Ammon's horn (tissue), 1 donor: ENCODE measurements at places on chromosomes 2 and 18.

DNA sequence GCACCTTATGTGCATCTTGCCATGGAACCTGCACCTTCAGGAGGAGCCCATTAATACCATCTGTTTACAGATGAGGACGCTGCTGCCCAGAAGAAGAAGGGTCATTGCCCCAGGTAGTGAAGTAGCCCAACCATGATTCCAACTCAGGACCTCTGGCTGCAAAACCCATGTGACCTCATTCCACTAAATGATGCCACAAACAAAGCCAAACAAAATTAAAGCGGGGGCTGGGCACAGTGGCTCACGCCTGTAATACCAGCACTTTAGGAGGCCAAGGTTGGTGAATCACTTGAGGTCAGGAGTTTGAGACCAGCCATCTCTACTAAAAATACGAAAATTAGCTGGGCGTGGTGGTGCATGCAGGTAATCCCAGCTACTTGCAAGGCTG lies 202.1 kb downstream of the EIPR1 start:
- DNase-seq = no peak

- DNase-seq = no peak
These were observed 42.3 kb downstream of the SLC38A11 start for GRCh38 chr2:164913011-164913410.

DNA sequence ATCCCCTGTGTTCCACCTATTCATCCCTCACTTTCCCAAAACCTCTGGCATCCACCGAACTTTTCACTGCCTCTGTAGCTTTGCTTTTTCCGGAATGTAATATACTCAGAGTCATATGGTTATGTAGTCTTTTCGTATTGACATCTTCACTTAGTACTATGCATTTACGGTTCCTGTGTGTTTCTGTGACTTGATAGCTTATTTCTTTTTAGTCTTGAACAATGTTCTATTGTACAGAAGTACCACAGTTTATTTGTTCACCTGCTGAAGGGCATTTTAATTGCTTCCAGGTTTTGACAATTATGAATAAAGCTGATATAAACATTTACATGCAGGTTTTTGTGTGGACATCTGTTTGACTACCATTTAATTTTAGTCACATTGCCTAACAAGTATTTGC lies 154.7 kb upstream of the DOK6 start:
- DNase-seq = no peak

GRCh38 chr2:150607390-150607811 lies 119.9 kb upstream of the RND3 start:
- no peak for DNase-seq

DNA sequence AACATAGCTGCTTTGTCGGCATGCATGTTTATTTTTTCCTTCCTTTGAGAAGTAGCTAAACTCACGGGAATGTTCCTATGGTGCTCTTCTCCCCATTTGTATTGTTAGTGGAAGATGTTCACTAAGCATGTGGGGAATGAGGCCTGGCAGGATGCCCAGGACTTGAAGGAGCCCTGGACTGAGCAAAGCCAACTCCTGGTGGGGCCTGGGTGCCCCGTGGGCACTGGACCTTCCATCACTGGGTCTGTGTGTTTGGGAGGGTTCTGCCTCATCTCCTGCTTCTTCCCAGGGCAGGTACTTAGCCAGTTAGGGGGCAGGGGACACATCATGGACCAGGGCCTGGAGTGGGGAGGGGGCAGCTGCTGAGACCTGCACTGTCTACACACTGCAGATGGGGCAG lies 49.3 kb downstream of the ACAA2 start:
- DNase-seq = no peak

DNA sequence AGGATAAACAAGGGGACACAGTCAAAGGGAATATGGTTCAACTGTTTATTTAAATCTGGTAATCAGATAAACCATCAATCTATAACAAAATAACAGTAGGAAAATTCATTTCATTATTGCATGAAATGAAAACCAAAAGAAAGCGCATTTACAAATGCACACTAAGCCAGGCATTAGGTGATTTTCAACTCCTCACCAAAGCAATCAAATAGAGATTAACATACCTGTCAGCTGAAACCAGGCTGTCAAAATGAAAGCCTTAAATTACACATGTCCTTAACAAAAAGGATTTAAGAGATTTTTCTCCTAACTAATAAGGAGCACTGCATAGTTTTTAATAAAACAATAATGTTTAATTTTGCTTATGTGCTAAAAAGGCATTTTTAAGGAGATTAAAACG lies 23.0 kb downstream of the STK39 start:
- no peak for DNase-seq

GRCh38 chr2:136253288-136254004 lies 135.5 kb upstream of the CXCR4 start:
- DNase-seq = peak; percentile 69

DNA sequence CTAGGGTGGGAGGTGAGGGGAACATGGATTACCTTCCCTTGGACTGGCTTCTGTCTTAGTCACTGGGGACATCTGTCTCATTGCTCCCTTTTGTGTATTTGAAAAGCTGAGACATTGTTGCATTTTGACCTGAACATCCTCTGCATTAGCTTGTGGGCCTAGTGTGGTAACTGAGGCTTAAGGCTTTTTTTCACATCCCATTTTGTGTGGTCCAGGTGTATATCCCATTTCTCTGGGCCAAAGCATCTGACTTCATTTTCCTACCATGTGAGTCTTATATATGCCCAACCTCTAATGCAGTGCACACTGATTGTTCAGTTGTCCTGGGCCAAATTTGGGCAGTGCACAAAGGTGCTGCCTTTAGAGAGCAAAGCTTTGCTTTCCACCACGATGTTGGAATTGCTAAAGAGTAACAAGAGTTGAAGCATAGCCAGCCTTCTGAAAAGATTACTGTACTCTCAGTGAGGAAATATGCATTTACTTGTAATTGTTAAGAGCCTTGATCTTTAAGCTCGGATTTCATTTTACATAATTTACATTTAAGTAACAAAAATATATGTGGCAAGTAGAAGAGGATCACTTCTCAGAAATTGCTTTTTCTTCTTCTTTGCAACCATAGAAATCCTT lies 13.3 kb downstream of the PRKCE start:
- no peak for DNase-seq

DNA sequence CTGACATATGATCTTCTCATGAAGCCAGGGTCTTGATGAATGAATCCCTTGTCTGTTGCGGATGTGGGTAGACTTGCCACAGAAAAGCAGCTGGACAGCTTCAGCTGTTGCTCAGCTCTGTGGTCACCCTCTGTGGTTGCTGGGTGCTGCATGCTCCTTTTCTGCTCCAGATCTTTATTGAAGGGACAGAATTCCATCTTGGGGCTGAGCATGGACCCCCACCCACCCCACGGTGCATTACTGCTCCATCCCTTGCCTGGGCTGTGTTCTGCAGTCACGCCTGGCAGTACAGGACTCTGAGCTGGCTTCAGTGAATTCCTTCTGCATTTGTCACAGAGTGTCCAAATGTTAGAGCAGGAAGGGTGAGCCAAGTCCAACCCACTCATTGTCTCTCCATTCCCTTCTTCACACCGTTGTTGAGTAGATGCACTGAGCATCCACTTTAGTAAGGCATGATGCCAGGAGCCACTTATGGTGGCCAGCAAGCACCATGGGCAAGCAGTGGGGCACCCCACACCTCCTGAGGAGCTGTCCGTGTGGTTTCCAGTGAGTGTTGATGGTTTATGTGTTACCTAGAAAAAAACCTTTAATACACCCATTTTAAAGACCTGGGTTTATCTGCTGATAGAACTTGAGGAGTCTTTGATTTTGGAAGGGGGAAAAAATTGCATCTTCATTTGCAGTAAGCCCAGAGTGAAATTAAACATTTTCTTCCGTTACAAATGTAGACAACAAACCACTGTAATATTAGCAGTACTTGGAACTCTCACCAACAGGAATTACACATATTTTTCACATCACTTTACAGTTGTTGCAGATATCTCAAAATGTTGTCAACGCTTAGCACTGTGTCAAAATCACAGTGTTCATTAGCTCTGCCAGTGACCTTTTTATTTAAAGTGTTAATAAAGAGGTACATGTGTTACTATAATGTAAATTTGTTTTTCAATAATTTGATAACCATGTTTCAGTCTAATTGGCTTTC lies 14.7 kb upstream of the ITGB6 start:
- DNase-seq = no peak

DNA sequence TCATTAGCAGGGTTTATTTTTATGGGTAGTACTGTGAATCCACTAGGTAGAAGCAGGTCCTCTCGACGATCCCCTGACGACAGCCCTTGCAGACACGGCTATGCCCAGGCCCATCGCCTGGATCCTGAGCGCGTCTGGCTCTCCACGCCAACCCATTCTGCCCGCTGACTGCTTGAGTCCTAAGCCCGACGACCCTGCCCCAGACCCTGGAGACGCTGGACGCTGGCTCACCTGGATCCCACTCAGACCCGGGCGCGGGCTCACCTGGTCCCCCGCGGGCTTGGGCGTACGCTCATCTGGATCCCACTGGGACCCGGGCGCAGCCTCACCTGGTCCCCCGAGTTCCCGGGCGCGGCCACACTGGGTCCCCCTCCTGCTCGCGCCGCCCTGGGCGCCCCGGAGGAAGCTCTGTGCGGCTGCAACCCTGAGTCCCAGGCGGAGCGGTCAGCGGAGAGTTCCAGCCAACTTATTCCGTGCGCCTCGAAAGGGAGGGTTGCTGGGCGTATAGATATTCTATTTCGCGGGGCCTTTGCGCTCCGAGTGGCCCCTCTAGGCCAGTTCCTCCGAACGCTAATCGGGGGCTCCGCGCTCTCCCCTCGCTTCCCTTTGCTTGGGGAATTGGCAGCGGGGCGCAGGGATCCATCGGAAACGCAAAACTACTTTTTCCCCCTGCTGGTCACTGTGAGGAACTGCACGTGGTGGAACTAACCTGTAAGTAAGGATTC lies 22.4 kb upstream of the RMP24 start:
- DNase-seq = peak; percentile 79

DNA sequence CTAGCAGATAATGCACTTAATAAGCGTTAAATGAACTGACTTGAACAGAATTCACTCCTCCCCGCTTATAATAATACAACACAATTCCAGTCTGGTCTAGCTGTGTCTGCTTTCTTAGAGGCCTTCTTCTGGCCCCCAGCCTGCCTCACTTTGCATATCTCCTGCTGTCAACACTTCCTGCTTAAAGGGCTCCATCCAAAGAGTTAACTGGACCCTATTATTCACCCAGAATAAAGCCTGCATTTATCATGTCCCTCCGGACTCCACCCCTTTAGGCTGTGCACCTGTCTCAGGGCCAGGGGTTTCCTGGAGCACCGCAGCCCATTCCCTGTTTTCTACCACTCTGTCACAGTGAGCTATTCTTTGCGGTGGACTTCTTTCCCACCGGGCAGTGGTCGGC lies 292.8 kb upstream of the FBXO11 start:
- no peak for DNase-seq

- no peak for DNase-seq
These were observed 90.8 kb upstream of the ATL2 start for GRCh38 chr2:38467768-38468455.

DNA sequence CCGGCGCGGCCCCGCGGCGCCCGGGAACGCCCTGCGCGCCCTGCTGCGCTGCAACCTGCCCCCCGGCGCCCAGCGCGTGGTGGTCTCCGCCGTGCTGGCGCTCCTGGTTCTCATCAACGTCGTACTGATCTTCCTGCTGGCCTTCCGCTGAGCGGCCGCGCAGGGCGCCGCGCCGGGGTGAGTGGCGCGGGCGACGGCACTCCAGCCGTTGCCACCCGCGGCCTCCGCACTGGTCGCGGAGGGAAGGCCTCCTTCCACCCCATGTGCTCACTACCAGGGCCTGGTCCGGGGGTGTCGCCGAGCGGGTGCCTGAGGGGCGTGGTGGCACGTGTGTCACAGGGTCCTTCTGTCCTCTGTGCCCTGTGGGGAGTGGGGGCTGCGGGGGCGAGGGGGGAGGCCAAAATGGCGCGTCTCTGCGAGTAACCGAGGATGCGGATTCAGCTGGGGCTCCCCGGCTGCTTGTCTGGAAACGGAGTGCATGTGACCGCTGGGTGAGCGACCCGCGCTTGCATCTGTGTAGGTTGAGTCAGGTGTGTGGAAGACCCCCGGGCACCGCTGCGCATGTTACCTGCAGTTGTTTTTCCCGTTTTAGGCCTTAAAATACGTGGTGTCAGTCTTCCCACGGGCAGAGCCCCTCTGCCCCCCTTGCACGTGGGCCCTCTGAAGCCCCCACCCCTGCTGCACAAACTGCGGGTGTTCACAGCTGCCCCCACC lies 58.0 kb downstream of the FAM168B start:
- DNase-seq = no peak

DNA sequence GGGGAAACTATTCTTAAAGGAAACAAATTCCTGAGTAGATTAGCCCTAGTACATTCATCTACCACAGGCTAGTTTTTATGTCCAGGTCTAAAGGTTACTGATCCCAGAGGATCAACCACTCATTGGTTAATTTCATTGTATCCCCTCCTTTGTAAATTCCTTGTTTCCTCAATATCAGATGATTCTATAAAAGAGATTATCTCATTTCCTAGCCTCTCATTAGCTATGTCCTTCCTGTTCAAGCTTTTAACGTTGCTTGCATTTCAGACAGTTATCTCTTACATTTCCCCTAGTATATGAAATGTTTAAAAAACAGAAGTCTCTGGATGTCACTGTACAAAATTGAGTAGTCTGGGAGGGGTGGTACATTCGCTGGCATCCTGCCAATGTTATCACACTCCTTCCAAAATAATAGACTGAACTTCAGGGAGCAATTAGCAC lies 24.2 kb upstream of the ARMC9 start:
- no peak for DNase-seq

DNA sequence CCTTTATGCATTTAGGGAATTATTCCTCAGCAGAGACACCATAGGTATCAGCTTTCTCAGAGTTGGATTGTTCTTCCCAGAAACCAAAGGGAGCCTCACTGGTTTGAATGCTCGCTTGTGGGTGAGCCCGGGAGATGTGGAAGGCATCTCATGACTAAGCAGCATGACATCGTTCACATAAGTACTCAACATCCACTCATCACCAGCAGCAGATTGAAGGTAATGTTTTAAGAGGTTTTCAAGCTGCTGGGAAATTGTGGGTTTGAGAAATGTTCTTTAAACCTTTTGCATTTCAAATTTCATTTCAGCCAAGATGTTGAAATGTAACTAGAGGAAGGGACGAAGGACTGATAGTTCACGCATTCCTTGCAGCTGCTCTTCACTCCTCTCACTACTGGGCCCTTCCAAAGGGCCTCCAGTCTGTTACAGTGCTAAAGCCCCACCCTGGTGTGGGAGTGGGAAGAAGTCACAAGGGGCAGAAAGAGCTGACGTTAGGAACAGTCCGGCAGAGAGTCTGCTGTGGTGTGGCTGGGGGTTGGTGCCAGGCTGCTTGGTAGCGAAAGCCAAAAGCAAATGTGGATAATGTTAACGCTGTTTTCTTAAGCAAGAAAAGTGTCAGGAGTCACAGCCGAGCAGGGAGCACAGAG lies 324.5 kb upstream of the EPHA4 start:
- peak; percentile 23 for DNase-seq
